Stimulated activated CD8-positive, alpha-beta memory T cell treated with anti-CD3 and anti-CD28 coated beads, Interleukin-15, amount 100 ng/mL, for 24 hours (primary cell): ENCODE measurements at places on chromosomes 1 and 21.

DNA sequence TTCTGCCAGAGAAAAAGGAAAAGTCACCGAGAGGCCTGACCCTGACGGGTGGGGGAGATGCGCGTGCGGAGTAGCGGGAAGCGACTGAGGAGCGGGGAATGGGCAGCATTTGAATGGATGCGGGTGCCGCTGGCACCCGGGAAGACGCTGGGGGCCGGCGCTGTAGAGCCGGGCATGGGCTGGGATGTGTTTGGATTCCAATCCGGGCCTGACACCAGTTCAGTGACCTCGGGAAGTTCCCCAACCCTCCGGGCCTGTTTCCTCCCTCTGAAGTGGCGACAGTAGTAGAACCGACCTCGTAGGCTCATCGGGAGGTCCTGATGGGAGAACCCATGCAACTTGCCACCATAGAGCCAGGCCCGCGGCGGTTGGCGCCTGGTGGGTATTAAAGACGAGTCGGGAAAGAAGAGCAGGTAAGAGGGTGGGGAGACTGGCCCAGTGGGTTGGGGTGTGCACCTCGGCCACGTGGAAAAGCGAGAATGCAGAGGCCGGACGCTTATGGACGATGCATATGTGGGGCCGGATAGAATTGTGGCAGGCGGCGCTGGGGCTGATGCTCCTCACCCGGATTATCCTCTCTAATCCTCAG lies 642 bp upstream of the SLC16A1 start:
- DNase-seq: no peak

DNA sequence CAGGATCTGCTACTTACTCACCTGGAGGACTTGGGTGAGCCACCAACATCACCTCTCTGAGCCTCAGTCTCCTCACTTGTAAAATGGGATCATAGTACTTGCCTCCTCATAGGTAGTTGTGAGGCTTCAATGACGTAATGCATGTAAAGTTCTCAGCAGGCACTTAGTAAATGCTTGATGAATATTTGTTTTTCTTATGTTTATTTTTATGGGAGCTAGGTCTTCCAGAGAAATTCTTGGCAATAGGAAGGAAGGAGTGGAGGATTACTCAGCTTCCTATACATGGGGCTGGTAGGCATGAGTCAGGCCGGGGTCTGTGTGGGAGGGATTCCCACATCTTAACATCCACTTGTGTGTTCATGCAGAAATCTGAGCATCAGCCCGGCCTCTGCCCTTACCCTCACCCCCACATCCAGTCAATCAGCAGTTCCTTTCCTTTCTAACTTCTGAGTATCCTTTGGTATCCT lies 95.4 kb upstream of the USP24 start:
- no peak for DNase-seq

DNA sequence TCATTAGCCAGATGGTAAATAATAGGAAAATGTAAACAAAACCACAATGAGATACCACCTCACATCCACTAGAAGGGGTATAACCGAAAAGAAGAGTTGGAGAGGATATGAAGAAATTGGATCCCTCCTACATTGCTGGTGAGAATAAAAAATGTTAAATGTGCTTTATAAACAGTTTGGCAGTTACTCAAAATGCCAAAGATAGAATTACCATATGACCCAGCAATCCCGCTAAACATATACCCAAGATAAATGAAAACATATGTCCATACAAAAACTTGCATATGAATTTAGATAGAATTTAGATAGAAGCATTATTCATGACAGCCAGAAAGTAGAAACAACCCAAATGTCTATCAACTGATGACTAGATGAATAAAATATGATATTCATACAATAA lies 4.4 kb upstream of the FMO2 start:
- no peak for DNase-seq

DNA sequence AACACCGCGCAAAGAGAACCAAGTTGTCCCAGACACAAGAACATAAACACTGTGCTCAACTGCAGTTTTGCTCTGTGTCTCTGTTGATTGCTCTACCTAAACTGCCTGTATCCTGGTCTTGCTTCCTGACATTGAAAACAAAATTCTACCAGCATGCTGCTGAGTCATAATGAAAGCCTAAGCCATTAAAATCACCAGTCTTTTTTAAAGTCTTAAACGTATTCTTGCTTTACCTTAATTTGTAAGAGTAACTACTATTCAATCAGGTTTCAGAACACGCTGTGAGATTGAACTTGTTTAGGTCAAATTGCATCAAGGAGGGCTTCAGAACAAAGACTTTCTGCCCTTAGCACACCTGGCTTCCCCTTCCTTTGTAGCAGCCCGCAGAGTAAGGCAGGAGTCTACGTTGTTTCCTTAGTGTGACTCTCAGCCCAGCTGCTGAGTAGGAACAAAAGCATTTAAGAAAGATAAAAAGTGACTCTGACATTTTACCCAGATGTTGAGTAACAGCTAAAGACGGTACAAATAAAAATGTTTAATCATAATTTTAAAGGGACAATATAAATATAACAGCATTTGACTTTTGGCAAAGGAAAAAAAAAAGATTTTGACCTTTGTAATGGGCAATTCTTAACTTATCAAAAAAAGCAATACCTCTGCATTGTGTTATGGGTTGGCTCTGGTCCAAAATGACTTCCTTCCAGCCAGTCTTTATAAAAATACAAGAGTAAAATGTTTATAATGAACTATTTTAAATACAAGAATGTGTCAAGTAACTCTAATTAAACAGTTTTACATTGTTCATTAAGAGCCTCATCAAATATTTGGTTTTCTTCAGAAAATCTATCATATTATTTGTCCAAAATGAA lies 186.9 kb upstream of the ADGRL4 start:
- DNase-seq: no peak

DNA sequence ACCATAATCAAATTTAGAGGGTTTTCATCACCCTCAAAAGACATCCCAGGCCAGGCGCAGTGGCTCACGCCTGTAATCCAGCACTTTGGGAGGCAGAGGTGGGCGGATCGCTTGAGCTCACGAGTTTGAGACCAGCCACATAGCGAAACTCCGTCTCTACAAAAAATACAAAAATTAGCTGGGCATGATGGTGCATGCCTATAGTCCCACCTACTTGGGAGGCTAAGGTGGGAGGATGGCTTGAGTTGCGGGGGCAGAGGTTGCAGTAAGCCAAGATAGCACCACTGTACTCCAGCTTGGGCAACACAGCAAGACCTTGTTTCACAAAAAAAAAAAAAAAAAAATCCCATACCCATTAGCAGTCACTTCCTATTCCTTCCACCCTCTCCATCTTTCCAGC lies 33.5 kb upstream of the BATF3 start:
- no peak for DNase-seq

- no peak for DNase-seq
These were observed 812.7 kb upstream of the ADAMTS5 start for GRCh38 chr21:27779606-27780005.

- no peak for DNase-seq
These were observed 66.1 kb downstream of the TENT5C start for GRCh38 chr1:117671781-117672501.

- DNase-seq: no peak
These were observed 66.4 kb upstream of the FBXO28 start for GRCh38 chr1:224047538-224047937.

GRCh38 chr1:230136453-230137336 lies 69.7 kb downstream of the GALNT2 start:
- no peak for DNase-seq

- DNase-seq: no peak
These were observed 48.1 kb downstream of the PCSK9 start for GRCh38 chr1:55087439-55087838.

DNA sequence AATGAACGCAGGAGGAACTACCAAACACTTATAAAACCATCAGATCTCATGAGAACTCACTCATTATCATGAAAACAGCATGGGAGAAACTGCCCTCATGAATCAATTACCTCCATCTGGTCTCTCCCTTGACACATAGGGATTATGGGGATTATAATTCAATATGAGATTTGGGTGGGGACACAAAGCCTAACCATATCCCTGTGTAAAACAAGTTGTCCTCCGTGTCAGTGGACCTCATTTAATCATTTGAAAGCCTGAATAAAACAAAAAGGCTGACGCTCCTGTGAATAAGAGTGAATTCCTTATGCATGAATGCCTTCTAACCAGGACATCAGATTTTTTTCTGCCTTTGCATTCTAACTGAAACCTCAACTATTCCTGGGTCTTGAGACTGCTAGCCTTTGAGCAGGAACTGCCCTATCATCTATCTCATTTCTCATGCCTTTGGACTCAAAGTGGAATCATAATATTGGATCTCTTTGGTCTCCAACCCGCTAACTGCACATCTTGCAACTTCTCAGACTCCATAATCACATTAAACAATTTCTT lies 648.8 kb downstream of the ADGRL2 start:
- DNase-seq: no peak

DNA sequence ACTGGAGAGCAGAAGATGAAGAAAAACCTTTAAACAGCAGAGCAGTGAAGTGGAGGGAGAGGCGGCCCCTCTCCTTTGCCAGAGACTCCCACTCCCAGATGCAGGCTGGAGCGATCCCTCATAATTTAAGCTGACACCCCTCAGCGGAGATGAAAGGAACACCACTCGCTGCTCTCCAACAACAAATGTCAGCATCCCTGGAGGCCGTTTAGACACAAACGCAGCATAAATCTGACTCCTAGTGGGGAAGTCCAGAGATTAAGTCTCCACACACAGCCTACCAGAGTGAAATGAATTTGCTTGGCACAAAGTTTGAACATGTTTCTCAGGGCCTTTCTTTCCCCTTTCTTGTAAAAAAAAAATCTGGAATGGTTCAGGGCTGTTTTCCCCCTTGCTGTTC lies 137.8 kb downstream of the LMX1A start:
- DNase-seq: no peak

GRCh38 chr1:5960336-5960735 lies 31.9 kb downstream of the NPHP4 start:
- no peak for DNase-seq

- DNase-seq: no peak
These were observed 18.3 kb upstream of the CAPN8 start for GRCh38 chr1:223683586-223684487.

DNA sequence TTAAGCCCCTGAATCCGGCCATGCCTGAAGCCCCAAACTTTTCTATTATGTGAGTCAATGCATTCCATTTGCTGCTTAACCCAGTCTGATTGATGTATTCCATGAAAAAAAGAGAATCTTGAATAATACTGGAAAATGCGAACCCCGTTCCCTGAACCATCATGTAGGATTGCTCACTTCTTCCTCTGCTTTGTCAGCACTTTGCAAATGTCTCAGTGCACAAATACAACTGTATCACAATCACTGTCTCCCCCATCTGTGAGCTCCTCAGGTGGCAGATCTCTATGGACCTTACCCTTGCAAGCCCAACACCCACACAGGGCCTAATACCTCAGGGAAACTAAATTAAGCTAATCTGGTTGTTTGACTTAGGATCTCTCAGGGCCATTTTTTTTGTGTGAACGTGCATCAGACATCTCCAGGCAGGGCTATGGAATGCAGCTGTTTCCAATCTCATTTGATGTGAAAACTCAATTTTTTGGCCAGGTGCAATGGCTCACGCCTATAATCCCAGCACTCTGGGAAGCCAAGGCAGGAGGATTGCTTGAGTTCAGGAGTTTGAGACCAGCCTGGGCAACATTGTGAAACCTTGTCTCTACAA lies 2.1 kb upstream of the RCAN3 start:
- DNase-seq: no peak

- DNase-seq: no peak
These were observed 430.1 kb upstream of the PTBP2 start for GRCh38 chr1:96291468-96291867.

GRCh38 chr1:107867422-107867821 lies 97.6 kb downstream of the VAV3 start:
- no peak for DNase-seq

GRCh38 chr1:61403679-61404596 lies 321.0 kb downstream of the TM2D1 start:
- DNase-seq: no peak
